ENCODE measurements at places on chromosomes 16 and 17. TPM values are rescaled to one million over a fixed set of nuclear protein-coding genes. Genes with fewer than 3 reads are reported as not detected.

DNA sequence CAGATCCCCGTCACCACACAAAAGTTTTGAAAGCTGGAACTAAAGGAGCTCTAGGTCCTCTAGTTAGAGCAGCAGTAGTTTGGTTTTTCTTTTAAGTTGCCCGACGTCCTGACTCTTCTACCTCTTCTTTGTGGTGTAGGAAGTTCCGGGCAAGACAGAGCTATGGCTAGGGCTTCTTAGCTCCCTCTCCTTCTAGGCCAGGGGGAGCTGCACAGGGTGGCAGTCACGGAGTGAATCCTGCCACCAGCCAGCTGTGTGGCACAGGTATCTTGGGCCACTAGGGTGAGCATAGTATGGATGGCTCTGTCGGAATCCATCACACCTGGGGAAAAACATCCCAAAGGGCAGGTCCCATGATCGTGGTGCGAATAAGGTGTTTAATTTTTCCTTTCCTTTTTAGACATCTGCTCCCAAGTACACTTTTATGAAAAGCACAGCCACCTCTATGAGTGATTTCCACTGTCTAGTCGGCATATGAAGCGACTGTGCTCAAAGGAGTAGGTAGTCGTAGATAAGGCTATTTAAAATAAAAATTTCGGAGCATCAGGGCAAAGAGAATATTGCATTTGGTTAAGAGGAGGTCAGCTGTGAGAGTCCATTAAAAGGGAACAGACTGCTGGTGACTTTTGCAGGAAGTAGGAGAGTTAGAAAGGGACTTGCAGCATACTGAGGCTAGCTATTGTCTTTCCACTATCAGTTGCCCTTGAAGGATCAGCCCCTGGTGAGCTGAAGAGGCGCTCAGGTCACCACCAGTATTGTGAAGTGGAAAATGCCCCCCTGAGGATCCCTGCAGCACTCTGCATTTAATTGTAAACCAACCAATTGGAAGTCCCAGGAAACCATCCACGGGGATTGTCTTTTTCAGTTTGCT, 2.1 kb downstream of the PRKCA start:
- DNase-seq: no peak

DNA sequence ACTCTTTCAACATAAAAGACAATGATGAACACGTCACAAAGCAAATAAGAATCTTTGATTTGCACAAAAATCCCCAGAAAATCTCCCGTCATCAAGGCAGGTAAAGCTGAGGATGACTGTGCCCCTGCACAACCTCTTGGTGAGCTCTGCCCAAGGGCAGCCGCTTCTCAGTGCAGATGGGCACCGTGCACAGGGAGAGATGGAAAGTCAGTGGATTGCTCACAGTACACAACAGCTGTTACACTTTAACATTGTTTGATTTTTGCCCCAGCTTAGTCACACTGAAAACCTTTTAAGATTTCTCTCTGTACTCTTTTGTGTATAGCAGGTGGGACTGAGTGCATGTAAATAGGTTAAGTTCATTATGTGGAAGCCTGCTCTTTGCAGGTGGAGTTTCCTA, 104.2 kb downstream of the CDK5R1 start:
- no peak for DNase-seq

The VWA3A gene
- 3.5 TPM for polyA plus RNA-seq

The KRTAP9-4 gene
- not detected for polyA plus RNA-seq

The DHRS7C gene
- not detected for polyA plus RNA-seq
